ENCODE measurements at places on chromosomes 12 and 14.

- no peak for DNase-seq
Observed at GRCh38 chr12:67430708-67431335, 161.7 kb downstream of the CAND1 start.

GRCh38 chr12:84502180-84502860, 410.3 kb downstream of the SLC6A15 start:
- no peak for DNase-seq

- no peak for DNase-seq
Observed at GRCh38 chr14:53807542-53807941, 149.1 kb downstream of the BMP4 start.

- DNase-seq = no peak
Observed at GRCh38 chr14:20400589-20400964, 12.7 kb downstream of the TEP1 start.

- DNase-seq = peak; percentile 96
Observed at GRCh38 chr14:21087294-21088091, 11.0 kb downstream of the ZNF219 start.

GRCh38 chr14:99758121-99758821, 34.9 kb upstream of the EML1 start:
- no peak for DNase-seq

DNA sequence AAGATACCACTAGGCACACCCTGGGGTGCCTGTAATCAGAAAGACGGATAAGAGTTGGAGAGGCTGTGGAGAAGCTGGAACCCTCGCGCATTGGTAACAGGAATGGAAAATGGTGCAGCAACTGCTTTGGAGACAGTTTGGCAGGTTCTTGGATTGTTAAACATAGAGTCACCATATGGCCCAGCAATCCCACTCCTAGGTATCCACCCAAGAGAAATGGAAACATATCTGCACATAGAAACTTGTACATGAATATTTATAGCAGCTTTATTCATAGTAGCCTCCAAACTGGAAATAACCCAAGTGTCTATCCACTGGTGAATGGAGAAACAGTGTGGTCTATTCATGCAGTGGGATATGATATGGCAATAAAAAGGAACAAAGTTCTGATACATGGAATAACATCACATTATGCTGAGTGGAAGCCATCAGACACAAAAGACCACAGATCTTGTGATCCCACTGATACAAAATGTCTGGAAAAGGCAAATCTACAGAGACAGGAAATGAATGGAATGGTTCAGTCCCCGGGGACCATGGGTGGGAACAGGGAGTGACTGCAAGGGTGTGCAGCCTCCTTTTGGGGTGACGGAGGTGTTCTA, 45.4 kb downstream of the JAG2 start:
- DNase-seq = no peak

DNA sequence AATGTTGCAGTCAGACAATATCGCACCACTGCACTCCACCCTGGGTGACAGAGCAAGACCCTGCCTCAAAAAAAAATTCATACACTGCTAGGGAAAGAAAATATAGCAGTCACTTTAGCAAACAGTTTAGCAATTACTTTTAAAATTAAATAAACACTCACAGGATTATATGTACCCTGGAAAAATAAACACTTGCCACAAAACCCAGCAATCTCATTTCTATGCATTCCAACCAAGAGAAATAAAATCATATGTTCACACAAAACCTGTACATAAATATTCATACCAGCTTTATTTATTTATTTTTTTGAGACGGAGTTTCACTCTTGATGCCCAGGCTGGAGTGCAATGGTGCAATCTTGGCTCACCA, 20.2 kb downstream of the ATXN2 start:
- no peak for DNase-seq

DNA sequence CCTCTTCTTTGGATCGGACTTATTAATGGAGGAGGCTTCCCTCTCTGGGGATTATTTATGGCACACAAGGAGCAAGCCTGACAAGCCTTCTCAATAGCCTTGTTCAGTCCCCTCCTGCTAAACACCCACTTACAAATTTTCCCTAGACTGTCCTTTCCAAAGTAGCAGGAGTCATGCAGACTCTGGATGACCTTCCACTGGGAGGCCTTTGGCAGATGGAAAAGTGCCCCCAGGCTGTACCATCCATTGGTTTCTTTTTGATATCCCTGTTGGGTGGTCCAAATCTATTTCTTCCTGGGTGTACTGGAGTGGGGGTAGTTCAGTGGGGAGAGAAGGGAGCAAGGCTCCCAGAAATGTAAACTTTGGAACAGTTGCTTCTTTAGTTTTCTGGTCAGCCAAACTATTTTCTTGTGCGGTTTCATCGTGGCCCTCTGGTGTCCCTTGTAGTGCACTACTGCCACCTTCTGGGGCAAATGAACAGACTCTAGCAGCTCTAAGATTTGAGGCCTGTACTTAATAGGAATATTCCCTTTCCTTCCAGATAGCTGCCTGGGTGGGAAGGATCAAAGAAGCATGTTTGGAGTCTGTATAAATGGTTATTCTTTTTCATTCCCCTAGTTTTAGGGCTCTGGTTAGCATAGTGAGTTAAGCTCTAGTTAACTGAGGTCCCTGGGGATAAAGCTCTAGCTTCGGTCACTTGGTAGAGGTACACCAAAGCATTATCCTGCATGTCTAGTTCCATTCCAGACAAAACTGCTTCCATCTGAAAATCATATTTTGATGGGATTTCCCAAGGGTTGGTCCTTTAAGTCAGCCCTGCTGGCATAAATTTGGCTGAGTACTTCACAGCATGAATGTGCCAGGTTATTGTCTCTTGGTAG, 409.5 kb downstream of the SLC6A15 start:
- DNase-seq = no peak

- no peak for DNase-seq
Observed at GRCh38 chr12:94553130-94553519, 93.5 kb upstream of the CEP83 start.

DNA sequence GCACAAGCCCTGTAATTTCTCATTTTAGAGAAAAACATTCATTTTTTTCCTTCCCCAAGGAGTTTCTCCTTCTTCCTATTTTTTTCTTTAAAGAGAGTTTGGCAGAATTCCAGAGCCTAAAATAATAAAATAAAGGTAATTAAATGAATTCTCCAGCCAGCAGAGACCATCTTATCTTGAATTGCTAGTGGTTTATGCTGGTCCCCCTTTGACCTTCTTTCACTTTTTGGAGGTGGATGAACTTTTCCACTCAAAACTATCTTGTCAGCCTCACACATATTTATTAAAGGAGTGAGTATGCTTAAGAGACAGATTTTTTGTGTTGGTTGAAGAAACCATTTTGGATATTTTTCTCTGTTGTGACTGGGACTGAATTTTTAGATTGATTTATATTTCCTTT, 47.6 kb downstream of the ADIPOR2 start:
- no peak for DNase-seq

DNA sequence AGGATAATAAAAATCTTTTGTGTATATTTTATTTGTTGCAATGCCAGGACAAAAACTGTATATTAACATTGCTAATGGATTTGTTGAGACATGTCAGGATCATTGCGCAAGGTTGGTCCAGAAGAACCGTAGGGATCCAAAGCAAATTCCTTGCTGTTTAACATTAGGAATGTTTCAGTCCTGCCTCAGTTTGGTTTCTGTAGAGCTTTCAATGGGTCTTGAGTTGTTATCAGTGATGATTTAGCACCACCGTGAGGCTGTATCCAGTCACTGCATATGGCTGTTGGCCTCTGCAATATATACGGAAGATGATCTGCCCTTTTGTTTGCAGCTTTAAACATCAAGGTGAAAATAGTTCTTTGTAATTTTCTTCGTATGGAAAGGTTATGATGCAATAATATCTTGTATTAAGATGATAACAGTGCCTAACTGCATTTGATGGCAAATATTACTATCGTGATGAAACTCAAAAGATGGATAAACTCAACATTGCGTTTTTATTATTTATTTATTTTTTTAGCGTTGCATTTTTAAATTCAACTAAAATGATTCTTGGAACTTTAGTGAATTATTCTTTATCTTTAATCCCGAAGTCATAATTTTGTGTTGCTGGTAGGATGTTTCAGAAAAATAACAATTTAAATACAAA, 231.2 kb downstream of the AKAP6 start:
- no peak for DNase-seq

- DNase-seq = no peak
Observed at GRCh38 chr14:28365510-28365909, 401.1 kb upstream of the FOXG1 start.

DNA sequence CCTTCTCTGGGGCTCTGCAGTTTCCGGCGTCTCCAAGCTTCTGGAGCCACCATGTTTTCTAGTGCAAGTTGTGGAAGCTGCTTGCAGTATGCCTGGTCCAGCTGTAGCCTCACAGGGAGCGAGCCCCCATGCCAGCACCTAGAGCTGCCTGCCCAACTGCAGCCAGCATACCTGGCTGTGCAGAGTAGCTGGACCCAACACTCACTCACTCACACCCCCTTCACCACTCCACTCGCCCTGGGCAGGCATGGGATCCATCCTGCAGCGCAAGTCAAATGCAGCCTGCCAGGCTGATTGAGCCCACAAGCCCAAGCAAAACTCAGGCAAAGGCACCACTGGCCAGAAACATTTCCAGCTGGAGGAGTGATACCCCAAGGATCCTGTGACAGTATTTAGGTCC, 797.3 kb downstream of the SLC16A7 start:
- no peak for DNase-seq

DNA sequence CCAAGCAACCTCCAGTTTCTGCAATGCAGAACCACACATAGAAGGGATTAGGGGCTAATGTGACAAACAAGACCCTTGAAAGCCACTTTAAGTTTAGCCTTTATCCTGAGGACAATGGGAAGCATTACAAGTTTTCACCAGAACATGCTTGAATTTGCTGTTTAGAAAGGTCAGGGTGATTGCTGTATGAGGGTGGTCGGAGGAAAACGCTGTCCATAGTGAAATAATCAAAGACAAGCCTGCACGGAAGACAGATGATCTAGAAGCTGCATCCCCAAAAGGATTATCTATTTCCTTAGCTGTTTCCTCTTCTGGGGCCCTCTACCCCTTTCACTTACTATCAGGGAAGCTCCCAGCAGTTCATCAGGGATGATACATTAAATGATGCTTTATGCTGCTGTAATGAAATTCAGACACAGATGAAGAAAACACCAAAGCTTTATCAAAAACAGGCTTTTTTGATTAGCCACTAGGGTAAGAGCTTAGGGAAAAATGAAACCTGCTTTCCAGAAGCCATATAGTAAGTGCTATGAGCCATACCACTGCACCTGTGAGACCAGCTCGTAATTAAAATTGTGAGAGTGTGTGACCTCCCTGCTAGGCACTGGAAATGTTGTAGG, 6.5 kb downstream of the HAL start:
- no peak for DNase-seq

DNA sequence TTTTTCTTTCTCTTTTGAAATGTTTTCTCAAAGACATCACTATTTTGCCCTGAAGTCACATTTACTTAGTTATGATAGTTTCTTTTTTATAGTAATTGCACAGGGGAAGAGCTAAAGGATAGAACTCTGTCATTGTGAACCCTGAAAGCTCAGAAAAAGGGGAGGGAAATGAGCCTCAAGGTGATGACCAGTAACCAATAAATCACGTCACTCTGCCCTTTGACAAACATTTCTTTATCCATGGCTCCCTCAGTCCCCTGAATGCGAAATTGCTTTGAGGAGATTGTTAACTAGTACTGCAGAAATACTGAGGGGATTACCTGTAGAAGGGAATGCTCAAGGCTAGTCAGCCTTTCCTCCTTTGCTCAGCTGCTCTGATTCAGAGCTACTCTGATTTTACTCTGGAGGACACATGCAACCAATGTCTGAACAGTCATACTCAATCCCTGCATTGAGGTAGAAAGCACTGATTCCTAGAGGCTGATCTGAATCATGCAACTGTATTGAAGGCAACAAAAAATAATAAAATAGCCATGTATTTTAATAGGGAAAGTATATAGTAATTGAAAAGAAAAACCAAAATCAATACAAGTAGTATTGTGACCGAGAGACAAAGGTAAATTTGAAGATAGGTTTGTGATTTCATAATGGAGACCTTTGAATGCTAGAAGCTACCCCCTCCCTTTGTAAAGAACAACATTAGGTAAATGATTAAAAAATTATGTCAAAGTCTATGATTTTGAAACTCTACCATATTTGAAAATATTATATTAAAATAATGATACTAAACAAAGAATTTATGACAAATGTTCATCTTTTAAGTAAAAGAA, 24.7 kb downstream of the SLCO1B1 start:
- no peak for DNase-seq

DNA sequence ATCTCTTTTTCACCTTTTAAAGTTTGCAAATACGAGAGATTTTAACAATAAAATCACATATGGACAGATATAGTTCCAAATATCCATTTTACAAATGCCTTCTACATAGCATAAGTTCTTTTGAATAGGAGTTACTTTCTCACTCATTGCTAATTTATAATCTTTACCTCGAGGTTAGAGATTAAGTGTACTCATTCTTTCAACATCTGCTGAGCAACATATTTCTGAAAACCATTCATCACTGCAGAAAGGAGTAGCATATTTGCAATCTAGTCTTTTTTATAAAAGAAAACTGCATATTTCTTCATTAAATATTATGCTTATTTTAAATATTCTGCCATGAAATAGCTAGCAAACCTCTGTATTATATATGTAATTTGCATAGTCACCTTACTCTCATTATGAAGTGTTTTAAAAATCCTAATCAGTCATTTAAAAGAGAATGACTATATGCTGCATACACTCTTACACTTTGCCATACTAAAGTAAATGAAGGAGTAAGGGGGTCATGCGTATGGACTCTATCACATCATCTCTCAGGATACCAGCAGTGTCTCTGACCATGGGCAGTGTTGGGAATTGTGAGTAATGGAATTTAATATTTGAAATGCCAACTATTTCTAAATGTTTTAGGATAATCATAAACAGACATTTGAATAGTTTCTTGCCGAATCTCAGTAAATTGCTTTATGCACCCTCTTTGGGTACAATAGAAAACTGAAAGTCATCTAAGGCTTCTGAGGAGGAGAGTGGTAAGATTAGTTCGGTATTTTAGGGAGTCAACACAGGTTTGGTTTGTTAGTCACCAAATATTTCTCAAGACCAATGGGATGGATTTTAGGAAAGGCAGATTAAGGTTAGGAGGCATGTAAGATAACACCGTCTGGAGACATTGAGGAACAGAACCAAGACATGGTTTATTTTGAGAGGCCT, 524.8 kb upstream of the ATP2B1 start:
- DNase-seq = no peak

GRCh38 chr12:124381456-124382296, 86.8 kb downstream of the RFLNA start:
- peak; percentile 77 for DNase-seq

- no peak for DNase-seq
Observed at GRCh38 chr14:52073251-52073650, 4.4 kb upstream of the NID2 start.

All from CD4-positive, alpha-beta T cell treated with Interleukin-15 for 1 hour (primary cell).